Activated T-helper 2 cell treated with anti-CD3 and anti-CD28 coated beads, Interferon-gamma antibody, Interleukin-2, Interleukin-4, amounts not matched to agents 10 μg/mL and 5 μg/mL and 100 μg/mL, durations not matched to agents 14 hours and 24 hours and 36 hours (primary cell): ENCODE measurements at places on chromosomes 5 and 9. TPM values are rescaled to one million over a fixed set of nuclear protein-coding genes. Genes with fewer than 3 reads are reported as not detected.

- no peak for DNase-seq
Measured at GRCh38 chr5:156174225-156174624, 152.7 kb upstream of the SGCD start.

GRCh38 chr9:106878934-106879333, 16.0 kb downstream of the ZNF462 start:
- DNase-seq, result no peak

DNA sequence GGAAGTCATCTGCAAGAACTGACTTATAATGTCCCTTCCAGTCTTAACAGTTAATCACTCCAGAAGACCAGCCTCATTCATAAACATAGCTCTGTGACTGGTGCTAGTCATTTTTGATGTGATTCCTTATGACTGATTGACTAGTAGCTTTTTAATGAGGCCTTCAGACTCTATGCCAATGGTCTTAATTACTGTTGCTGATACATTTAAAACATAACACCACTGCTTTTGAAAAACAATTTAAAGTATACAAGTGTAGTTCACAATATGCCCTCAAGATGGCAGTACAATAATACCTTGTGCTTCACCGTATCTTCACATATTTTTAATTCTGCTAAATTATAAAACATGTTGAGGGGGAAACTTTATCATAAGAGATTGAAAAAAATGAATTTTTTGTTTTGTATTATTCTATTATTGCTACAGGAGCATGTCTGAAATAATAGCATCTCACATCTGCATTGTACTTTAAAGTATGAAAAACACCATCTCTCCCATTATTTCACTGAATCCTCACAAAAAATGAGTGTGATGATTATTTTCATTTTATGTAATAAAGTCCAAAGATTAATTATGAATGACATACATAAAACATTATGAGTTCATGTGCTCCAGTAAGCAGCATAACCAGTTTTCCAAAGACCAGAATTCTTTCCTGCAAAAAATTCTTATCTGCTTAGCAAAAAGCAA, 55.2 kb upstream of the SHISAL2B start:
- no peak for DNase-seq

DNA sequence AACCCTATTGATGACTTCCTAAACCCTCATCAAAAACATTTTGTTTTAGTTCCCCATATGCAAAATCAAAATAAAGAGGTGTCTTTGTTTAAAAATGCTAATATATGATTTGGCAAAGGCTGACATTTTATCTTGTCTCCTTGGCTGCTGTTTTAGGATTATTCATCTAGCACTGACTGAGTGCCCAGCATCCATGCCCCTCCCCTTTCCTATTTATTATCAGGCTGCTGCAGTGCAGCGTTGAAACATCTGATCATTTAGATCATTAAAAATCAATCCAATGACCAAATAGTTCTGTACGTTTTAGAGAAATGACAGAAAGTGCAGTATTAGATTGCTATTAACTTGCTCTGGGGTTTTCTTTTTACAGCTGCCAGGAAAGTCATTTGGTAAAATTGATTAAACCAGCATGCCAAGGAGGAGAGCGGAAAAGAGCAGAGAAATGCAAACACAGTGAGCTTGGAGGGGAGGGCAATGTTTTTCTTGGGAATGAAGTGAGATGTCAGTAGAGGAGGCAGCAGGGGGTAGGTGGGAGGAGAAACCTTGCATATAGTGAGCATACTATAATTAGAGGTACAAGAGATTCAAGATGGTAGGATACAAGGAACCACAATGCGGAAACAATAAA, 286.3 kb downstream of the PDE4D start:
- no peak for DNase-seq

DNA sequence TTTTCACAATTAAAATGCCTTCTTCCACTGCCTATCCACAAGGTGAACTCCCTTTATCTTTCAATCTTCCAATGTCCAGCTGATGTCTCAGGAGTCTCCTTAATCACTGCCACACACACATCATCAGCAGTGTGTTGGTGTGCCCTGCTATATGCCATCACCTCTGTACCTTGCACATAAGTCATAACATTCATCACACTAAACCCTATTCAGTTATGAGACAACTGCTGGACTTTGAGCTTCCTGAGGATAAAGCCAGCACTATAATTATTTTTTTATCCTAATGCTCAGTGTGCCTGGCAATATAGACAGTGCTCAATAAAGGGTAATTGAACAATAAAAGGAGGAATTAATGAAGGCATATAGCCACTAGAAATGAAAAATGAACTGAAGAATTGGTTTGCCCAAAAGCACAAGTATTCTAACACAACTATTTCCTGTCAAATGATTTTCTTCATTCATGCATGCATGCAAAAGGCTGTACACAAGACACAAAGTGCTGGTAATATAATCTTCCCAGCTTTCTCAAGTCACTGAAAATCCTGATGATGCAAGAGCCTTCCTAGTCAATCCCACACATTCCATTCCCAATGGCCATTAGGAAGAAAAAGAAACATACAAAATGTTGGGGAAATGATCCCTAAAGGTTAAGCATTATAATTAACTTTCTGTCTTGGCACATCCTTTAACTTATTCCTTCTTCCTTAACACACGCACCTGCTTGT, 32.4 kb downstream of the LPAR1 start:
- DNase-seq, result no peak

DNA sequence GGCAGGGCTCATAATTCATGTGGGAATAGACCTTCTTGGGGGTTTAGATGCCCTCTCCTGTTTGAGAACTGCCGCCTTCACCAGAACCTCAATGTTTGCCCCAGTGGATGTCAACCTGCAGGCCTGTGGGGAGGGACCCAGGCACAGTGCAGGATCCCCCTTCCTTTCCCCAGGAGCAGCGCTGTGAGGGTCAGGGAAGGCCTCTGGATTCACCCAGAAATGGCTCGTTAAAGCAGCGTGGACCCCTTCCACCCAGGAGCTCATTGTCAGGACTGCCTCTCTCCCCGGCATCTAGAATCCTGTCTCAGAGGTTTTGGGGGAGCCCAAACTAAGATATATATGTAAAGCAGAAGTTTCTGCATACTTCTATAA, 188.3 kb downstream of the GADD45G start:
- no peak for DNase-seq

DNA sequence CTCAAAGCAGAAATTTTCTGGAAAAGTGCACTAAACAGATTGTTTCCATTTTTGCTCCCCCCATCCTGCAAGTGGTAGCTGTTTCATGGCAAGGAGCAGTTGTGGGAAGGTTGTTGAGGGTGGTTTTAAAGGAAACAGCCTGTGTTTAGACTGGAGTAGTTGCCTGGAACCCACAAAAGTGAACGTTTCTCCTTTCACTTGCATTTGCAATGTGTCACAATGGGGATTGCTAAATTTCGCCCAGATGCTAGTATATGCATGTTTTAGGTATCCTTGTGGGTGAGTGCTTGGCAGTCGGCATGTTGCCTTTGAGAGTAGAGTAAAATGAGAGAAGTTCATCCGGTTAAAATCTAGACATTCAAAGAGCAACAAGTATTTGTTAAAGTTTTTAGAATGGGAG, 1099.9 kb upstream of the DMAC1 start:
- DNase-seq, result no peak

DNA sequence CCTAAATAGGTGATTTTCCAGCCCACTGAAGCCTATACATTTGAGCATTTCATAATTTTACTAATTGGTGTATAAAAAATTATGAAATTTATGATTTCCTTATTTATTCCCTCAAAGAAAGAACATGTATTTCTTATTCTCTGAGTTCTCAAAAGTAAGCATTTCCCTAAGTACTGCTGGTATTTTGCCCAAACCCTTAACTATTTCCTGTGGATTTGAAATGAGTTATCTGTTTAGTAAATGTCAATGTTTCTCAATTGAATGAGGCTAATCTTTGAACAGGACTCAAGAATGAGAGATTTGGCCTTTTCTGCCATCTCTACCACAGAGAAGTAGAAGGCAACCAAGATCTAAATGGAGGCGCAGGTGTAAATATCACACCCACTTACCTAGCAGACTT, 751.7 kb downstream of the TLE1 start:
- no peak for DNase-seq

OR13C2 gene
- total RNA-seq, result not detected in 2 replicates

GRCh38 chr5:9356351-9356825, 189.5 kb downstream of the SEMA5A start:
- no peak for DNase-seq

DNA sequence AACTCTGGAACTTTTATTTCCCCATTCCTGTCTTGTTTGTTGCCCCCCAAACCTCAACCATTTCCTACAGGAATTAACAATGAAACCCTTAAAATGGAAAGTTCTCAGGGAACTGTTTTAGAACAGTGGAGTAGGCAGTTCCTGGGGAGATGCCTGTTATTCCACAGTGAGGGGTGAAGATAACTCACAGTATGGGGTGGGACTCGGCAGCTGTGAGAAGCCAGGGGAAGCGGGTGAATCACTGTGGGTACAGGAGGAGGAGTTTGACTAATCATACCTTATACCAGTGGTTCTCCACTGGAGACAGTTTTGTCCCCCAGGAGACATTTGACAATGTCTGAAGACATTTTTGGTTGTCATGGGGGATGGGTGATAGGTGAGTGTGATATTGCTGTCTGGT, 36.9 kb upstream of the GLRA1 start:
- DNase-seq, result no peak

BTNL3 gene
- not detected in 2 replicates for total RNA-seq

DNA sequence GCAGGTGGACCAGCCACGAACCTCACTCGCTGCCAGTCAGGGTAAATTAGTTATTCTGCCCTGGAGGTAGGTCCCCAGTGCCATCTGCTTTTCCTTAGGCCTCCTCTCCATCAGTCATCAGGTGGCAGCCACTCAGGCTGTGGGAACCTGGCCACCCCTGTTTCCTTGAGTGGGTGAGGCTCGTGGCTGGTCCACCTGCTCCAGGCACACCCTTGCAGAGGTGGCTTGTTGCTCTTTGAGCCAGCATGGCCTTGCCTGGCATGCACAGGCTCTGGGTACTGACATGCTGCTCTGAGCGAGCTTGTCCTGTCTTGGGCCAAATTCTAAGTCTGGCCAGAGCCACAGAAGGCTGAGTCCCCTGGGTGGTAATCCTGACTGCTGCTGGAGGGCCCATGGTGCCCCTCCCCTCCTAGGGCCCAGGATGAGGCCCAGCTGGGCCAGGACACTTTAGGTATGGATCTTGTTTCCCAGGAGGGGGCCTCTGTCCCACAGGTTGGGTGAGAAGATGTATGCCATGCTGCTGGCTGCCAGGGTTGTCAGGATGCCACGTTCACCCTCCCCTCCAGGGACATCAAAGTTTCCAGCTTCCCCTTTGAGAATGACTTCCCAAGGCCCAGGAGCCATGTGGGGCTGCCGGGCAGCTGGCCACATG, 17.0 kb upstream of the ZNF484 start:
- no peak for DNase-seq

GPR150 gene
- 0.11 and 0.14 TPM in 2 replicates for total RNA-seq

PKD2L2 gene
- not detected in 2 replicates for total RNA-seq

GRCh38 chr5:77077829-77078176, 9.3 kb downstream of the ZBED3 start:
- no peak for DNase-seq

DNA sequence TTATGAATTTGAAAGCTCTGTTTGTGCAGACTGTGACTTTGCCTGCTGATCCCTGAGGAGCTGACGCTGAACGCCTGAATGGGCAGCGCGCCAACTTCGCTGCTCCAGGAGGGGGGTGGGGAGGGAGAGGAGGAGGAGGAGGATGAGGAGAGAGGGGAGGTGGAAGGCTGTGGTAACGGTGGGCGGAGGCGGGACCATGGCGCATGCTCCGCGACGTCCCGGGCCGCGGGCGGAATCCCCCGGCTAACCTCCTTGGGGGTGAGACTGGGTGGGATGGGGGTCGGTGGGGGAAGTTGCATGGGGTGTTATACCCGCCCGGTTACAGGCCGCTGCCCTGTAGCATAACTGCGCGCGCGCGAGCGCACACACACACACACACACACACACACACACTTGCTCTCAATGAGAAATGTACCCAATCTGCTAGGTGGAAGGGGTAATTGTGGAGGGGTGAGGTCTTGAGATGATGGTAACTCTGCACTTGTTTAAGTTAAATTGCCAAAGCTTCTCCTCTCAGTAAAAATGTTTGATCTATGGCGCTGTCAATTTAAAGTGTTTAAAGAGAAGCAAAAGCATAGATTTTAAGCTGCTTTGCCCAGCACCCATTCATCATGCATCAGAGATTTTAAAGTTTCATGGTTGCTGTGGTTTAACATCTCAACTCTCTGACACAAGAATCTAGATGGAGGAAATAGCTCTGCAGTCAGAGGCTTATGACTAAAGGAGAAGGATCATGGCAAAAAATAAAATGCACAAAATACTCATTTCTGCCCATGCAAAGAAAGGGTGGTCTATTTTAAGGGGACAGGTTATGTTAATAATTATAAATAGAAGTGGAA, 76.6 kb upstream of the TBCA start:
- peak; percentile 35 for DNase-seq

DNA sequence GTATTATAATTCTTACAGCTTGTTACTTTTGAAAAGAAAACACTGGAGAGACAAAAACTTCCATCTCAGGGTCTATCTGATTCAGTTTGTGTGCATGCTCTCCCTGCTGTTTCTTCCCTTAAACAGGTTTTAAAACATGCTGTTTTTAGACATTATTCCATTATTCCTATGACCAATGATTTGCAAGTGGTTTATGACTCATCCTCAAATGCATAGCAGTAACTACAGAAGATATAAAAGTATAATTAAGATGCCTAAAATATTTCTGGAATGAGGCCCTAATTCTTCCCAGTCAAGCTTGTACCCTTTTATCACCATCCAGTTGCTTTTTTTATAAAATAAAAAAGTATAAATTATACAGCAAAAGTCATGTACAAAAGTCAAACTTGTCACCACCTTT, 3.7 kb downstream of the DTWD2 start:
- DNase-seq, result no peak

ZBTB26 gene
- total RNA-seq, result 7.4 and 8.2 TPM in 2 replicates

DNA sequence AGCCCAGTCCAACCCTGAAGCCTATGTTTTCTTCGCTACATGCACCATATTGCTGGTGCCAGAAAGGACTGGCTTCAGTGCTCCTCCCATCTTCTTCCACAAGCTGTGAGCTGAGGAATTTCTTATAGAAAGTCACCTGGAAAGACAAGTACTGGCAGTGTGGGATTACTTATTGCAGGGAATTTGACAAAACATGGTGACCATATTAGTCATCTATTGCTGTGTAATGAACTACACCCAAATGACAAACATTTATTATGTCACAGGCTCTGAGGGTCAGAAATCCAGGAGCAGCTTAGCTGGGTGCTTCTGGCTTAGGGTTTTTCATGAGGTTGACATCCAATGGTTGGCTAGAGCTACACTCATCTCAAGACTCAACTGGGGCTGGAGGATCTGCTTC, 75.5 kb downstream of the ENTREP1 start:
- no peak for DNase-seq

DNA sequence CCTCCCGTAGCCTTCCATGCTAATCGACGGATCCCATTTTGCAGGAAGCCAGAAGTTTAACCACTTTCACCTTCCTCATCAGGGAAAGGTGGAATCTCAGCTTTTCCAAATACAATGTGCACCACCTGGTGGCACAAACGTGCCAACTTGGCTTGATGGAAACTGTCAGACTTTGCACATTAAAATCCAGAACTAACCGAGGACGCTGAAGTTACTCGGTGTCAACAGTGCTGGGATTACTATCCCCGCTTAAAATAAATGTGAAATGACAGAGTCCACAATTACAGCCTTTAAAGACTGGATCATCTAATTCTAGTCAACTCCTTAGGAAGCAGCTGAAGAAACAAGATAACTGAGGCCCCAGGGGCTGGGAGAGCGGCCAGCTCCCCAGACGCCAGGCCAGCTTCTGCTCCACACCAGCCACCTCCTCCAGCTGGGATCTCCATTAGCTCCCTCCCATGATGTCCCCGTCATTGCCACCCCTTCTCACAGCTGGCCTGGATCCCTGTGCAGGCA, 50.1 kb upstream of the RETREG1 start:
- DNase-seq, result no peak
